ENCODE measurements at places on chromosomes 13 and 19.

DNA sequence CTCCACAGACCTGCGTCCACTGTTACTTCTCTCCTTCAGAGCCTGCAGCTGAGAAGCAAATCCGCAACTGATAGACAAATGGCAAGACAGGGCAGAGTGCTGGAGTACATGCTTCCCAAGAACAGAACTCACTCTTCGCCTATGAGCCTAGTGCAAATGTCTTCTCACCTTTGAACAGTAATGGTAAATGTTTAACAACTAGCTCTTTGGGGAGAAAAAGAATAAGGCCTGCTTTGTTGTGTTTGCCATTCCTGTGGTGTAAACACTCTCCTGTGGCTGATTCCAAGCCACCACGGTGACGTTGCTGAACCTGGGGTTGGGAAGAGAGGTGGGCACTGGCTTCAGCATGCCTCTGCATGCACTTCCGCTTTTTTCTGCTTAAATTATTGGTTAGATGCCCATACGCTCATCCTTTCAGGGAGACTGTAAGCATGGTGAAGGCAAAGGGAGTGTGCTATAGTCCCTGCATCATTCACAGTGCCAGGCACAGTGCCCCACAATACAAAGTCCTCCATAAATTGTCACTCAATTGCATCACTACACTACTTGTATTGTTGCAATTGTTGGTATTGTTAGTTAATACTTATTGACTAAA, 28.1 kb upstream of the GTF3A start:
- DNase-seq = no peak

DNA sequence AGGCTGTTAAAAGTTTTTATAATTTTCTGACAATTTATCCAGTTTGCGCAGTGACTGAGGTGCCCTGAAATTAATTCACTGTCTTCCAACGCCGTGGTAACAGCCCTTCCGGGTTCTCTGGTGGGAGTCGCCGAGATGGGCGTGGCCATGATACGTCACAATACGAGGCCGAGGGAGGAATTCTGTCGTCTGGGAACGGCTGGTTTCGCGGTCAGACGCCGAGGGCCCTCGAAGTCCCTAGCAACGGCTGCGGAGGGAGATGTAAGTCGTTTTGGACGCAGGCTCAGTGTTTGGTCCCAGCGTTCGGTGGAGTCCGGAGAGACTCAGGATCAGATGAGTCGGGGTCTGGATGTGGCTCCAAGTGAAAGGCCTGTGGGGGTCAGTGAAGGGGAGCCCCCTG, 21.7 kb downstream of the ZNF613 start:
- DNase-seq = no peak

- no peak for DNase-seq
These were observed 86.1 kb downstream of the DHRS12 start for GRCh38 chr13:51717786-51718398.

DNA sequence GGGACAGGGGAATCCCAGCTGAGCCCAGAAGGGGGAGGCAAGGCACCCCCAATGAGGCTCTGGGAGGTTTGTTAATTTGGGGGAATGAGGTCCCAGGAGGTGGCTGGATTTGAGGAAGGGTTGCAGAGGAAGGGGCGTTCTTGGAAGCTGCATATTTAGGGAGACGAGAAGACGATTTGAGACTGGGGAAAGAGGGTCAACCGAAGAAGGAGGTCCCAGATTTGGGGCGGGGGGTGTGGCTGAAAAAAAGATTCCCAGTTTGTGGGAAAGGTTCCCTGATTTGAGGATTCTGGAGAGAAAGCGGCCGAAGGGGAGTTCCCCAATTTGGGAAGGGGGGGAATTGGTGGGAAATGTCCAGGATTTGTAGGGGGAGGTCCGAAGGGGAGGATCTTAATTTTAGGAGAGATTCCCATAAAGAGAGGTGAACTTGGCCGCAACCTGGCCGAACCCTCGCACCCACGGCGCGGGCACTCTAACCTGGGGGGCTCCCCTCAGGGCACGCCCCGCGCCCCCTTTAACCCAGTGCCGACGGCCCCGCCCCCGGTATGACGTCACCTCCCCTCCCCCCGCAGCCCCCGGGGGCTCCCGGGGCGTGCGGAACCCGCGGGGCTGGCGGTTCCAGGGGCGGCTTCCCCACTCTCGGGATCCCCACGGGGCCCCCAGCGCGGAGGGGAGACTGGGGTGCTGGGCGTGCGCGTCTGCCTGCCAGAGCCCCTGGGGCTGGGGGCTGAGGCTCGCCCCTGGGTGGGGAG, 1.2 kb downstream of the PTPRS start:
- DNase-seq = no peak

DNA sequence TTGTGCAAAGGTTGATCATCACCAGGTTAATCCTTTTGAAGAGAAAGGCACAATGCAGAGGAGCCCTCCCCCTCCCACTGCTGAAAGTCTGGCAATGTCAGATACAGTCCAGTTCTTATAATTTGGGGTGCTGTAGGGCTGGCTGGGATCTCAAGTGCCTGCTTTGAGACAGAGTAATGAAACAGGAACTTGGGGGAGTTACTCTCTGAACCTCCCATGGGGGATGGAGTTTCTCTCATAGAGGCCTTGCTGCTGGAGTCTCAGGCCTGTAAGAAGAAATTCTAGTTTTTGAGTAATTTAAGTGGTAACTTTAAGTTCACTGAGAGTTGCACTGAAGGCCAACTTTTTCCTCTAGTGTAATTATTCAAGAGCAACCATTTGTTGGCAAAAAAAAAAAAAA, 410.5 kb downstream of the KCNRG start:
- no peak for DNase-seq

GRCh38 chr13:63999614-64000305, 2584.1 kb upstream of the PCDH20 start:
- no peak for DNase-seq

- DNase-seq = no peak
These were observed at the start of gene KLK5 for GRCh38 chr19:50952910-50953309. TSS of gene KLK5 (minus strand) at chr19:50953038. CDS start at chr19:50952657, 381 bp downstream.

DNA sequence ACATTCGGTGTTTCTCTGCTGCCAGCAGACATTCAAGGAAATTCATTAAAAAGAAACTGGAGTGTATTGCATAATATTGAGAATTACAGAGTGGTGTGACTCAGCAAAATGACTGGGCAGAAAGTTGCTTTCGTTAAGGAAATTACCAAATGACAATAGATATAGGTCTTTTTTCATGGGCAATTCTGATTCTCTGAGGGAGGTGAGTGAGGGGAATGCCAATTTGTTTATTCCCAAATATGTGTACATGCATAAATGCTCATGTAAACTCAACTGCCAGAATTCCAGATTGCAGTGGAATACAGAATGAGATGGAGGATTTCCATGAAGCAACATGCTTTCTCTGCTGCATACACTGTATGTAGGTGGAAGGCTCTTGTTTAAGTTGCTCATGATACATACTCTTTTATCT, 1730.1 kb downstream of the SLITRK5 start:
- DNase-seq = no peak

DNA sequence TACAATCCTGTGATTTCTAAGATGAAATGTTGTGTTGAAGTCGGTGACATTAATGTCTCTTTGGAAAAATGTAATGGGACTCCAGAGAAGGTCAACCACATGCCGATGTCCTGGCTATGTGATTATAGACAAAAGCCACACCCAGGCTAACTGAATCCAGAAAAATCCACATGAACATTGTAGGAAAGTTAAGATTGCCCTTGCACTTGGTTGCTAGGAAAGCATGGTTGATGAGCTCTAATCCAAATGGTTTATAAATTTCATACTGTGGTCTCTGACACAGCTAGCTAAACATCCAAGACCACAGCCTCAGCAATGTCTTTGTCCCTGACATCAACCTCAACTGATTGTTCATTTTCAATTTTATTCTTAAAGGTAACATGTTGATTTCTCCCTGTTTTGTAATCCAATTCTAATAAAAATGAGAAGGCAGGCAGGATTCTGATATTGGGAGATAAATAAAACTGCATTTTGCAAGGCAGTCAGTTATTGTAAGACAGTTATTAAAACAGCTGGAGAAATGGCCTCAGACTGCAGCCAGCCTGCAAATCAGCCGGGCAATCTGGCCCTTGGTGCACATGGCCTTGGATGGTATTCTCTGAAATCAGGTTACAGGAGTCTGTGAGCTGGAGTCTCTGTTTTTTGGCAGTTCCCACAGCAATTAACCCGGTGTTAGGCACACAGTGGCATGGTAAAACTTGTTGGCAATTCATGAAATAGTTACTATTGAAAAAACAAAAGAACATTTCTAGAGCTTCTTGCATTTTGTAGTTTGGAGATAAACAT, 93.9 kb downstream of the STARD13 start:
- no peak for DNase-seq

GRCh38 chr19:15412832-15413231, 6.0 kb downstream of the AKAP8L start:
- no peak for DNase-seq

DNA sequence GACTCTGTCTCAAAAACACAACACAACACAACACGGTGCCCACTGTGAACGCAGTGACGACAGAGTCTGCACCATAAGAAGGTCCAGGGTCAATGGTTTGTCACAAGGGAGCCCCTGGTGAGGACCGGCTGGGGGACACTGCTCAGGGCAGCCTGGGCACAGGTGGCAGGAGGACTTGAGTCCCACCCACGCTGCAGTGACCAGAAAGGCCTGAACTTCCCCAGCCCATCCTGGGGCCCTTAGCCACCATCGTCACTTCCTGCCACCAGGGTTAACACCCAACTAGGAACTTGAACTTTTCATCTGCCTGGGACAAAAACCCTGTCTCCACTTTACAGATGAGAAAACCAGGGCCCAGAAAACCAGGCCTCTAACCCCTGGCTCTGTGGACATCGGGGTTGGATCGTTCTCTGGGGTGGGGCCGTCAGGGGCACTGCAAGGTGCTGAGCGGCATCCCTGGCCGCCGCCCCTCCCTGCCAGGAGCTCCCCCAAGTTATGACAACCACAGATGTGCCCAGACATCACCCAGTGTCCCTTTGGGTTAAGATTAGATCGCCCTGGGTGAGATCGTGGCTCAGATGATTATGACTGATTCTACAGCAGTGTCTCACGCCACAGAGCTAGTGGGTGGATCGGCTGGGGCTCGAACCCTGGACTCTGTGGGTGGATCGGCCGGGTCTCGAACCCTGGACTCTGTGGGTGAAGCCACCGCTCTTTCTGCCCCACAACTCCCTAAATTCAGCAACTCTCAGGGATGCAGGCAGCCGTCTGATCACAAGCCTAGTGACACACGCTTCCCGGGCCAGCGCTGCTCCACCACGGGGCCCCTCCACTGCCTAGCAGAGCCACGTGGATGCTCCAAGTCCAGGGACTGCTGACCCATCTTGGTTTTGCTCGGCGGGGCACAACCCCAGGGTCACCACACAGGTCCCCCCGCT, 14.0 kb downstream of the MOB3A start:
- DNase-seq = peak; percentile 71

- DNase-seq = no peak
These were observed 68.5 kb upstream of the POMP start for GRCh38 chr13:28590461-28590860.

GRCh38 chr13:21849323-21849722, 178.4 kb downstream of the FGF9 start:
- peak; percentile 16 for DNase-seq

GRCh38 chr19:18157465-18158063, 4.6 kb downstream of the PIK3R2 start:
- DNase-seq = no peak

DNA sequence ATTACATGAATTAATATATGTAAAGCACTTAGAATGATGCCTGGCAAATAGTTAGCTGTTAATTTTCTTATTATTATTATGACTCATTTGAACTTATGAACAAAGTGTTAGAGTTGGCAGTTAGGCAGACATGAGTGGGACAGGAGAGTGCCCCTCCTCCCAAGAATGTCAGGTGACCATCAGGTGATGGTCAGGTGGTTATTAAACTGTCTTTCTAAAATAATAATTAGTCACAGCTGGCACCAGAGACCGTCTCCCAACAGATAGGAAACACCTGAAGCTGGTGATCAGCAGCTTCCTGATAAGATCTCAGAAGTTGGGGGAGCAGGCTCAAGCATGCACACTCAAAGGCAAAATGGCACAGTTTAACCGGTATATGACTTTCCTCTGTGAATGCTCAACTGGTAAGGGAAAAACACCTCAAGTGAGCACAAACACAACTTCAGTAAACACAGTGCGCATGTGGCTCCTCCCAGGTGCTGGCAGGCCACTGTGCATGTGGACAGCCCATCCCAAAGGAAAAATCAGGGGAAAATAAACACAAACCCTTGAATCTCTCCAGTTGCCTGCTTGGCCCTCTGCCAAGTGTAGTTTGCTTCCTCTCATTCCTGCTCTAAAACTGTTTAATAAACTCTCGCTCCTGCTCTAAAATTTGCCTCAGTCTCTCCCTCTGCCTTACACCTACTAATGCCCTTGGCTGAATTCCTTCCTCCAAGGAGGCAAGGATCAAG, 54.0 kb downstream of the FLT1 start:
- DNase-seq = no peak

- DNase-seq = no peak
These were observed 418.2 kb downstream of the DCT start for GRCh38 chr13:94061301-94061700.

GRCh38 chr13:77715233-77715891, 17.9 kb downstream of the SLAIN1 start:
- no peak for DNase-seq

Measured in central memory CD4-positive, alpha-beta T cell (primary cell).